Fibroblast of the aortic adventitia (primary cell): ENCODE measurements at places on chromosomes 5 and 9. TPM values are rescaled to one million over a fixed set of nuclear protein-coding genes. Genes with fewer than 3 reads are reported as not detected.
A peak's percentile ranks its signal among the peaks of the same experiment; 100 is the strongest.

GRCh38 chr5:31048282-31049270 is 144.9 kb upstream of the CDH6 start:
- peak; percentile 71 for DNase-seq

The IRGM gene
- 0.09 TPM in 1 of 2 replicates, not detected in the other for total RNA-seq

- DNase-seq: peak; percentile 69
Measured at GRCh38 chr5:40291338-40291737, 388.4 kb upstream of the PTGER4 start.

DNA sequence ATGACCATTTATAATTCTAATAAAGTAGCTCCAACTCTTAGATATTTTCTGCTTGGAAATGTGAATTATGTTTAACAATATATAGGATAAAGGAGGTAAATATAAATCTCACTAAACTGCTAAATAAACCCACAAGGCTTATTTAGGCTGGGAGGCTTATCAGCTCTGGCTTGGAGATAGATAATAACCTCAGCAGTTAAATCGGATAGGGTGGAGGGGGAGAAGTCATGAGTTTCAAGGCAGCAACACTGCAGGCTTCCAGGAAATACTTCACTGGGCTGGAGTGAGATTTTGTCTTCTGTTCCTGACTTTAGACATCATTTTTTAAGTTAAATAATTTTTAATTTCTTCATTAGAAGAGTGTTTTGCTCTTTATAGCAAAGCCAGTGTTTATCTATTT is 80.0 kb upstream of the ITGA2 start:
- peak; percentile 41 for DNase-seq

DNA sequence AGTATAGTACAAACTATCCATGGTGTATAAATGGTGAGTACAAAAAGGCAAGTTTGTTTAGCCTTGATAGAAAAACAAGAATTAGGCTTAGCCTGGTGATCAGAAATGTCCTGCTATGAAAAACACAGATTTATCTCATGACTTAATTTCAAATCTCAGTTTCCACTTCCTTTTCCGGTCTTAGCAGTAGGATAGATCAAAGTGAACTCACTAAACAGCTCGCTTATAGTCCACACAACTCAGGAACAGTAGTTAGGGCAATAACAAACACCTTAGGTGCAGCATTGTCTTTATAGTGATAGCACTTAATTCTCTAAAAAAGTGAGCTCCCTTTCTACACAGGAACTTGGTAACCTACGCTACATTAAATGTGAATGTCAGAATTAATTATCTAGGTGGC is 11.4 kb downstream of the GOLGA1 start:
- DNase-seq: no peak

The HTR1A gene
- total RNA-seq: not detected in 2 replicates

The PDZD2 gene
- under 0.01 and 2.5 TPM in 2 replicates for total RNA-seq

The CDKN2B gene
- total RNA-seq: 16.0 and 35.8 TPM in 2 replicates

DNA sequence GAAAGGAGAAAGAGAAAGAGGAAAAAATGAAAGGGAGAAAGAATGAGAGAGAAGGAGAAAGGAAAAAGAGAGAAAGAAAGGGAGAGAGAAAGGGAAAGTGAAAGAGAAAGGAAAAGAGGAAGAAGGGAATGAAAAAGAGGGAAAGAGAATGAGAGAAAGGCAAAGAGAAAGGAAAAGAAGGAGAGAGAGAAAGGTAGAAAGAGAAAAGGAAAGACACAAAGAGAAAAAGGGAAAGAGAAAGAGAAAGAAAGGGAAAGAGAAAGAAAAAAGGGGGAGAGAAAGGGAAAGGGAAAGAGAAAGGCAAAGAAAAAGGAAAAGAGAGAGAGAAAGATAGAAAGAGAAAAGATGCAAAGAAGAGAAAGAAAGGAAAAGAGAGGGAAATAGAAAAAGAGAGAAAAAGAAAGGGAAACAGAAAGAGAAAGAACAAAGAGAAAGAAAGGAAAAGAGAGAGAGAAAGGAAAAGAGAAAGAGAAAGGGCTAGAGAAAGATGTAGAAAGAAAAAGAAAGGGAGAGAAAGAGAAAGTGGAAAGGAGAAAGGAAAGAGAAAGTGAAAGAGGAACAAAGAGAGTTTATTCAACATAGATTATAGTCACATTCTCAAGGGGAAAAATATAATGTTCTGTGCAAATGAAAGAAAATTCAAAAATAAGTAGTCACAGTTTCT is 165.2 kb downstream of the TMEM38B start:
- DNase-seq: no peak

DNA sequence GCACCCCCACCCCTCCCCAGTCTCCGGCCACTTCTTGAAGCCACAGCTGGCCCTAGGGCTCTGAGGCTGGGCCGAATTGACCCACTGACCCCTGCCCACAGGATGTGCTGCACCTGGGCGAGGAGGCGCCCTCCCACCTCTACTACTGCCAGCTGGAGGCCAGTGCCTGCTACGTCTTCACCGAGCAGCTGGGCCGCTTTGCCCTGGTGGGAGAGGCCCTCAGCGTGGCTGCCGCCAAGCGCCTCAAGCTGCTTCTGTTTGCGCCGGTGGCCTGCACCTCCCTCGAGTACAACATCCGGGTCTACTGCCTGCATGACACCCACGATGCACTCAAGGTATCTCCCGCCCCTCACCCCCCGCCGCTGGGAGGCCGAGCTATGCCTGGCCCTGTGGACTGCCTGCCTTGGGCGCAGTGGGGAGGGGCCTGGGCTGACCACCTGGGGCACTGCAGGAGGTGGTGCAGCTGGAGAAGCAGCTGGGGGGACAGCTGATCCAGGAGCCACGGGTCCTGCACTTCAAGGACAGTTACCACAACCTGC is 21.3 kb downstream of the HK3 start:
- no peak for DNase-seq

DNA sequence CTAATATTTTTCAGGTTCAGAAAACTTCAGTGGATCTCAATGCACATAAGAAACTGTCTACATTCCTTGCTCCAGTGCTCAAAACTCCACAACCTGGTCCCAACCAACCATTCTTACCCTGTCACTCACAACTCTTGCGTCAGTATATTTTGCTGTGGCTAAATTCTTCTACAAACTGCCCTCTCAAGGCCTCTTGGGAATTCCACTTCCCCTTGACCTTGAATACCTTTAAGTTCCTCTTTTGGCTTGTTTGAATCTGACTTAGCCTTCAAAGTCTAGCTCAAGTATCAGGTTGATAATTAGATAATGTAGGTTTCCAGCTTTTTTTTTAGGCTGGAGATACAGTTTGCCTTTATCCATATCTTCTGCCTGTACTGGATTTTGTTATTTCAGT is 128.3 kb downstream of the SLF1 start:
- DNase-seq: peak; percentile 34

- DNase-seq: peak; percentile 86
Measured at GRCh38 chr5:172858990-172859811, 25.1 kb downstream of the ERGIC1 start.

DNA sequence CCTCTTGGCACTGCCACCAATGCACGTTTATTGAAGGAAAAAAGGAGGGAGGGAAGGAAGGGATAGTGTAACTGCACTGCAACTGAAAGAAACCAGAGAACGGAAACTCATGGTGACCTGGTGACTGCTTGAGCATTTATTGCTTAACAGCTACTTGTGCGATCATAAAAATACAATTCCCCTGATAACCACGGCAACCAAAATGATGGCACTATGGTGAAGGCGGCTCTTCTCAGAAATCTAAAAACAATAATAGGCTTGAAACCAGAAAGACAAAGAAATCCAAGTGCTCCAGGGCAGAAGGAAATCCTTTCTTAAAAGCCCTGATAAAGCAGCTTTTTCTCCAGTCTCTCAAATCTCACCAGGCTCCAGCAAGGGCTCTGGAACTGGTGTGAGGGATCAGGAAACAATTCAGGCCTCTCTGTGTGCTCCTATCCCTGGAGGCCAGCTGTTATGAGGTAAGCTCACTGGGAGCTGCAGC is 1.9 kb downstream of the FBXO10 start:
- peak; percentile 45 for DNase-seq
